ENCODE measurements at places on chromosomes 5 and 9.

DNA sequence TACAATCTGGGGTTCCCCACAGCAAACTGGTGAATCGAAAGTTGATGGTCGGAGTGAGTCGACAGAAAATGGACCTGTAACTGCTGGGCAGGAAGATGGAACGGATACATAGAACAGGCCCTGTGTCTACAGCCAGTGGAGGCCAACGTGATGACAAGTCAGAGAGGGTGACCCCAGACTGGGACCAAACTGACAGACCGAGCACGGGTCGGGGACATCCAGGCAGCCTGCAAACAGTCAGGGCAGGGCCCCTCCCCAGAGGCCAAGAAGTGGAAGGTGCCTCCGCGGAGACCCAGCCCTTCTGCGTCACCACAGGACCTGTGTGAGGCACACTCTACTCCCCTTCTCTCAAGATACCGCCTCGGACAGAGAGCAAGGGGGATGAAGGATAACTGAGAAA lies 25.1 kb upstream of the FANCC start:
- no peak for DNase-seq

DNA sequence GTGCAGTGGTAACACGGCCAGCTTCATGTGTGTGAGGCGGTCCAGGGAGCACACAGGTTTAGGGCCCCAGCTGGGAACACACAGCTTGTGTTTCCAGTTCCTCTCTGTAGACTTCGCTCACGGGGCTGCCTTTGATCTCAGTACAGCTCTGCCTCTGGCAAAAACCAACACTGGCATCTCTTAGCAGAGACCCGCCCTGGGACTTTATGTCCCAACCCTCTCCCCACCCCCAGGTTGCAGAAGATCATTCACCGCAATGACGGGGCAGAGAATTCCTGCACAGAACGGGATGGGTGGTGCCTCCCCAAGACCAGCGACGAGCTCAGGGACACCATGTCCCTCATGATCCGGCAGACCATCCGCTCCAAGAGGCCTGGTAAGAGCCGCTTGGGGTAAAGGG lies 5.2 kb upstream of the CEL start:
- no peak for DNase-seq

- DNase-seq, result no peak
Measured at GRCh38 chr9:133090187-133090586, 28.4 kb downstream of the CEL start.

- peak; percentile 36 for DNase-seq
Measured at GRCh38 chr9:89372230-89372816, 54.0 kb downstream of the SECISBP2 start.

GRCh38 chr5:179862296-179862695 lies 3.7 kb upstream of the MRNIP start:
- no peak for DNase-seq

GRCh38 chr5:103333376-103333775 lies 74.8 kb downstream of the MACIR start:
- no peak for DNase-seq

- DNase-seq, result no peak
Measured at GRCh38 chr9:37938121-37938891, 34.4 kb upstream of the SLC25A51 start.

DNA sequence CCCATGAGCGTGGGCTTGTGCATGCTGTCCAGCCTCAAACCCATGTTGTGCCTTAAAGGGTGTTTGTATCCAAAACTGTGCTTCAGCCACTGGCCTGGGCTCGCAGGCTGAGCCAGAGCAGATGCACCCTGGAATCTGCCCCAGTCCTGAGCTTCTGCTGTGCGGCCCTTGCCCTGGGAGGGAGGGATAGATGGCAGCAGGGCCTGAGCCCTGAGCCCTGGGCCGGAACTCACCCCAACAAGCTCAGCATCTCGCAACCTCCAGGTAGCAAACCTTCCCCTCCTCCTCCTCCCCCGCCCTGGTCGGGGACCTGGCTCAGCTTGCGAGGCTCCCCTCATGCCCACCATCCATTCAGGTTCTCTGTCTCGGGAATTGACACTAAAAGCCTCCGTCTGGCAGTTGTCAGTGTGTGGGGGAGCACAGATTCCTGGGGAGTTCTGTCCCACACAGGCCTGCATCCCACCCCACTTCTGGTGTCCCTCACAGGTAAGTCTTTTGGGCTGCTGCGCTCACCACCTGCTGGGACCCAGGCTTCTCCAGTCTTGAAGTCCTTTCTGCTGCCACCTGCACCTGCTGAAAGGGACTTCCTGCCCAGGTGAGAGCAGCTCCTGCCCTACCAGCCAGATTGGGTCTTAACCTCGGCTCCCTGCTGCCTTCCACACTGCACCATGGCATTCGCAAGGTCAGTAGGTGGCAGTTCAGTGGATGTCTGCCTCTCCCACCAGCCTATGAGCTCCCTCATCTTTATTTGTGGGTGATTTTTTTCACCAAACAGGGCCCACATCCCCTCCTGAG lies 55.2 kb upstream of the OLFM1 start:
- DNase-seq, result no peak

GRCh38 chr9:92066168-92066567 lies 49.0 kb downstream of the SPTLC1 start:
- no peak for DNase-seq

DNA sequence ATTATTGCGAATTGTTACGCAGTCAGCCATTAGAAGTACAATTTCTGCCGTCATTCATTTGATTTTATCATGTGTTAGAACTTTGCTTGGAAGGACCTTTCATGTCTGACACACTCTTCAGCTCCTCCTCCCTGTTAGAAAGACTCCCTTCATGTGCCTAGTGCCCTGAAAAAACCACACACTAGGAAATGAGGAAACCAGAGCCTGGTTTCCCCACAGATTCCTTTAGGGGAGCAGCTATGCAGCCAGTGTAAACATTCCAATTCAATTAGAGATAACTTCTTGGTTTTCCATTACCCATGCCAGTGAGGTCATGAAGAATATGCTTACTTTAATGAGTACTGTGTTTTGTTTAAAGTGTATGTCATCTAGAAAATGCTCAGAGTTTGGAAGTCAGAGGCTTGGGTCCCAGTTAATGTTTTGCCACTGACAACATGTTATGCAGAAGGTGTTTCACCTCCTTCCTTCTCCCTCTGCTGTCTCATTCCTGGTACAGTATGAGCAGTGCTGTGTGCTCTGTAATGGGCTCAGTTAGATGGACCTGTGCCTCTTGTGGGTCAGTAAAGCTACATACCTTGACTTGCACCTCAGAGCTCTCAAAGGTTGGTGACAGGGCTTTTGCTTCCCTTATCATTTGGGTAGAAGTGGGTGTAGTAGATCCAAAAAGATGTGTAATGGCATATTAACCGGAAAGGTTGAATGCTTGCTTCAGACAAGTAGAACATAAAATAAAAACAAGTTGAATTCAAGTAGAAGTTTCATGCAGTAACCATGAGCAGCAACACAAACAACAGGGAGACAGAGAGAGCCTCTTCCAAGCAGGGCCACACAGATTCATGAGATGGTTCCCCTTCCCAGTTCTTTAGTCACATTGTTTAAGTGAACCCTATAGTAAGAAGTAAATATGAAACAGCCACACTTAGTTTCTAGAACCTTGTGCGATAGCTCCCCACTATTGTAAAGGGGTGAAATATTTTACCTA lies 52.6 kb upstream of the TNFAIP8 start:
- no peak for DNase-seq

DNA sequence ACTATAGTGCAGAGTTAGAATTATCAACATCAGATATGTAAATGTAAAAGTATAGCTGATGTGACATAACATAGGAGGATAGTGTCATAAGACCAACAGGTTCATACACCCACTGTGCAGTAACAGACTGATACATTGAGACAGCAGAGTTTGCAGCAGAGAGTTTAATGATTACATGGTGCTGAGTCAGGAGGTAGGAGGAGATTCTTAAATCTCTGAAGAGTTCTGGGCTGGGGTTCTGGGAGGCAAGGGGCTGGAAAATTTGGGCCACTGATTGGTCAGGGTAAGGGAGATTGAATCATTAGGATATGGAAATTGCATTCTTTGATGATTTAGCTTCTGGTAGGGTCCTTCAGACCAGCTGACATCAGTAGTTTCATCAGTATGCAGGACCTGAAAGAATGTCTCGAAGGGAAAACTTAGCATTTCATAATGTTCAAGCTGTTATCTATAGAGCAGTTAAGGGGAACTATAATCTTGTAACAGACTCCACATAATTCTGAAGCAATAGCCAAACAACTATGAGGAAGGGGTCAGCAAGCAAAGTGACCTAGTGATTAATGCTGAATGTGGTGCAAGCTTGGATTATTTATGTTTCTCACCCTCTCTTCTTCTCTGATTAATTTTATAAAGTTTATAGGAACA lies 35.6 kb downstream of the CCL28 start:
- DNase-seq, result no peak

DNA sequence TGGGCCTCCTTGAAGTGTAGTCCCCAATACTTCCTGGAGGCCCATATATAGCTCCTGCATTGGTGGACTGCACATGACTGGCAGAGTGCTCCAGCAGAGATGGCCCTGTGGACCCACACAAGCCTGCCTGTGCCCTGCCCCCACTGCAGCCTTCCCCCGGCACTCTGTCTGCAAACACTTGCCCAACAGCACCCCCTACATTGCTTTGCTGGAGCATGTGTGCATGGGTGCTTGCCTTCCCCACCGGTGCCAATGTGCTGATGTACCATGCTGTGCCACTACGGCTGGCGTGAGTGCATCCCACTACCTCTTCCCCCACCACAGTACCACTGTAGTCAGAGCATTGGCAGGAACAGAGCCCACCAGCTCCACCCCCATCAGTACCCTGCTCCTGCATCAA lies 563.6 kb upstream of the CTNND2 start:
- DNase-seq, result no peak

- no peak for DNase-seq
Measured at GRCh38 chr5:169881702-169882303, 98.5 kb downstream of the INSYN2B start.

DNA sequence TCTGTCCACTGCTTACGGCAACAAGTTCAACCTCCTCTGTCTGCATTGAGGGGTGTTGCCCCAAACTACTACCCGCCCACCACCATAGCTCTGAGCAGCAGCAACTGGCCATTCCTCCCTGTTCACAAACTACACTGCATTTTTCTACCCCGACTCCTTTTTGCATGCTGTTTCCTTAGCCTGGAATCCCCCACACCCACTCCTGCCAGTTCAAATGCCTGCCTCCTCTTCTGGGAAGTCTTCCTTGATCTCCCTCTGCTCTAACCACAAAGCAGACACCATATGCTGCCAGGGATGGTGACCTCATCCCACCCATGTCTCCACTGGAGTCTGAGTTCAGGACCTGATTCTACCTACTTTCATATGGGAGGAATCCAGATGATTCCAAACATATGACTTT lies 13.3 kb downstream of the ALDH1B1 start:
- no peak for DNase-seq

DNA sequence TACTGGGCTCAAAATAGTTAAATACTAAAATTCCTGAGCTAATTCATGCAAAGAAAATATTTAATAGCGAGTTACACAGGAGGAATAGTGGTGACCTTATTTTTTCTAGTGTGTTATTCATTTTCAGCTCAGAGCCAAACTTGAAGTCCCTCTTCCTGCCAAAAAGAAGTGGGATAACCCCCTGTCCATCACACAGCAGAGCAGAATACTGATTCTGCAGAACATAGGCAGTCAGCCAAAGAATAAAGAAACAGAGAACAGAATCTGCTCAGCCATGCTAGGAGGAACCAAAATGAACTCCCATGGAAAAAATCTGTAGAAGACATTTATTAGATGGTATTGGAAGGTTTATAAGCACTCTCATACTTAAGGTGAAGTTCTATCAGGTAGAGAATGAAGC lies 49.4 kb upstream of the GRIN3A start:
- no peak for DNase-seq

GRCh38 chr9:22508790-22509189 lies 62.2 kb downstream of the DMRTA1 start:
- no peak for DNase-seq

All from T-helper 22 cell (primary cell).